ENCODE measurements at places on chromosomes 1 and 21.

GRCh38 chr1:179745131-179745611 lies 2.1 kb downstream of the FAM163A start:
- DNase-seq: no peak

DNA sequence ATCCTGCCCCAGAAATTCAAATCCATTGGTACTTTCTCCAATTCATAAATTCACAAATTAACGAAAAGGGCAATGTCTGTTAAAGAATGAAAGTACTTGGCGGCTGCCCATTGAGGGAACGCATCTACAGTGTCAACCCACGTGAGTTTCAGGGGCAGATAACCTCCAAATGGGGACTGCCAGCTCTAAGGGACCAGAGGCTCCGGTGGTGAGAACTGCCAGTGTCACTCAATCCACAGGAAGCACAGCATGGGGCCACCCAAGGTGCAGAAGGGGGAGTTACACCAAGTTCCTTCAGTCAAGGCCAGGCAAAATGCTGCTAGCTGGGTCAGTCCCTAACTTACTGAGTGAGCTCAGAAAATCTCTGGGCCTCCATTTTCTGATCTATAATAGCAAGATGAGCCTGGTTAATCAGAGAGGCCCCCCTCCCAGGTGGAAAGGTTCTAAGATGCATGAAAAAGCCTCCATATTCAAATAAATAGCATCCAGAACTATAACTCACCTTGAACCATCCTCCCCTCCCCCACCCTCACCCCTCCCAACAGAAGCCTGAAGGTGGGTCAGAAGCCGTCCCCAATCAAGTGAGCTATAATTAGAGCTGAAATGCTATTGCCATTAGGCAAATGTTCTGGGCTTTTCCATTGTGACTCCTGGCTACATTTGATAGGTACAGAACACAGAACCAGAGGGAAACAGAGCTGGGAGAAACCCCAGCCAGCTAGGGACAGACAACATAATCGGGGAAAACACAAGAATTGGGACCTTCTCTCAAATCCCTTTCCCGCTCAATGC lies 41.7 kb downstream of the LRP8 start:
- DNase-seq: no peak

DNA sequence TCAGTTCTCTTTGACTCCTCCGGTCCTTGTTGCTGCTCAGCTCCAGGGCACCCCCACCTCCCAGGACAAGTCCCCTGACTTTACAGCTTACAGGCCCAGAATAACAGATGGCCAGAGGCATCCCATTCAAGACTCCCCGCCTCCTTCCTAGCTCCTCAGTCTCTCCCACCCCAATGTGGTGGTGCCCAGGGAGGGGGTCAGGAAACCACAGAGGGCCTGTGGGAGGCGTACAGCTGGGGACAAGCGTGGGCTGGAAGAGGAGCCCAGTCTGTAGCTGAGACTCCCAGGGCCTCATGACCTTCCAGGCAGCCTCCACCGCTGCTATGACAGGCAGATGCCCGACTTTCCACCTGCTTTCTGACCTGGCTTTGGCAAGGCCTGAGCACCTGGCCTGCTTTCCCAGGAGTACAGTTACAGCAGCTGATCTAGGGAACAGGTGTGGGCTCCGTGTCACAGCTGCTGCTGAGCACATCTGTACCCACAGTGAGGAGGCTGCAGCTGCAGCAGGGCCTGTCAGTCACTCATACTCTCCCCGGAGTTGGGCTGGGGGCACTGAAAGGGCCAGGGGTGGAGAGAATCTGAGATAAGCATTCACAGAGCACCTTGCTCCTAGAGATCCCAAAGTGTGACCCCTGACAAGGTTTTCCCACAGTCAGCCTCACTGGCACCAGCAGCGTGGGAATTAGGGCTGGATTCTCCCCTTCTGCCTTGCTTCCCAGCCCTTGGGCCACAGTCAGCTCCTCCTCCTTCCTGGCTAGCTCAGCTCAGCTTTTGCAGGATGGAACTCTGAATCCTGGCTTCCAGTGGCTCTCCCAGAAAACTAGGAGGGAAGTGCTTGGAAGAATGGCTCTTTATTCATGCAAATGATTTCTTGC lies 7.1 kb upstream of the NAV1 start:
- DNase-seq: no peak

- DNase-seq: peak; percentile 49
Measured at GRCh38 chr1:215568299-215568692, 1.2 kb downstream of the KCTD3 start.

DNA sequence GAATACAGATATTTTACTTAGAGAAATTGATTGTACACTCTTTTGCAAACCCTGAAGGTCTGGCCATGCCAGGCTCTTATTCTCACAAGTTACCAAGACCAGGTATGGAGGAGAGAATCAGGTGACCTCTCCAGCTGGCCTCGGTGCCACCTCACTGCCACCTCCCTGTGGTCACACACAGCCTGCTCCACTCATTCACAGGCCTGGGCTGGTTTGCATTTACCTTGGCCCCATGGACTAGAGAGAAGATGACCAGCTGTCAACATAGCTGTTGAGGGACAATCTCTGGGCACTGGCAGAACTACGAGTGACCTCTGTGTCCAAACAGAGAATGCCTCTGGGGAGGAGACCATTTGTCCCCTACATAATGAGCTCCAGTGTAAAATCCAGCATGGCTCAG lies 291.2 kb upstream of the RUNX1 start:
- no peak for DNase-seq

- no peak for DNase-seq
Measured at GRCh38 chr1:83762039-83762365, 236.9 kb downstream of the TTLL7 start.

DNA sequence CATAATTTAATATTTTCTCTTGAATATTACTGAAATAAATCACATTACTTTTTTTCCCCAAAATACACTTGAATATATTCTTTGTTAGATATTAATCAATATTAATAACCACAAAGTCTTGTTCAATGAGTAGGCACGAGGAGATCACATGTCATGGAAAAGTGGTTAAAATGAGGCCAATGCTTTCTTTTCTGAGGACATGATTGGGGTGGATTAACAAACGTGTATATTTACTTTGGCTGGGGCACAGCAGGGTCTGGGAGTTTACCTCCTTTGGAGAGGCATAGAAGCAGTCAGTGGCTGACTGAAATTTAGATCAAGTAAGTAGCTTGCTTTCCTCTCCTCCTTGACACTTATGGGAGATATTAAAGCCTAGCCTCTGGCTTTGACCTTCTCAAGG lies 664.3 kb upstream of the B3GALT2 start:
- DNase-seq: no peak

- DNase-seq: peak; percentile 26
Measured at GRCh38 chr1:160125746-160126145, 10.2 kb downstream of the ATP1A2 start.

DNA sequence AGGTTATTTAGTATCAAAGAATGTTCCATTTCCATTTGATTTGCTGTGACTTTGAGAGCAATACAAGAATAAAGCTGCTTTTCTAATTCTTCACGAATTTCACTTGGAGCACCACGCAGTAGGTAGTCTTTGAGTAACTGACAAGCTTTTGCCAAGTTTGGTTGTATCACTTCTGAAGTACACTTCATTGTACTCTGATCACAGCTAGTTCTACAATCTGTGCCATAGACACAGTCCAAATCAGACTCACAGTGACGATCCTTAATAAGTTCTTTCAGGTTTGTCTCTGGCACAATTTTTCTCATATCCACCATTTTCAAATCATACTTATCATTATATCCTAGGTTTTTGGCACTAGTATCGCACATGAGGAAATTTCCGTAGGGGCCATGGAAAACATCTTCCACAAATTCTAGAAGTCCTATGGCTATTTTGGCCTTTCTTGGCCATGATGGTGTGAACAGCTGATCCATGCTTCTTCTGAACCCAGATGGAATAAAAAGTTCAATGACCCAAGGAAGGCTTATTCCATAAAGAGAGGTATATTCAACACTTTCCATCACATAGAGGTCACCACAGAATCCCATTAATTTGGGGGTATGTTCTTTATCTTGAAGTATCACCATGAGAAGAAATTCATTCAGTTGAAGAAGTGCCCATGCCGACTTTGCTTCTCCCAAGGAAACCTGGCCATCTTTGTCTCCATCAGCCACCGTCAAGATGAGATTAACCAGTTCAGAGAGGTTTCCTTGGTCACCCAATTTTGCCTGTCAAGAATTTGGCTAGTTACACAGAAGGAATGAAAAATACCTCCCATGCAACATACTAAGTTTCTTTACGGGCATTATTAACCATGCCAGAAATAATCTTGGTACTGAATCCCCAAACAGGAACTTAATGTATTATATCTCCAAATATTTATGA lies 11.9 kb downstream of the RPL5 start:
- DNase-seq: no peak

- DNase-seq: no peak
Measured at GRCh38 chr1:10900251-10900651, 103.8 kb upstream of the CASZ1 start.

- DNase-seq: no peak
Measured at GRCh38 chr1:9375912-9376311, 83.2 kb downstream of the SPSB1 start.

DNA sequence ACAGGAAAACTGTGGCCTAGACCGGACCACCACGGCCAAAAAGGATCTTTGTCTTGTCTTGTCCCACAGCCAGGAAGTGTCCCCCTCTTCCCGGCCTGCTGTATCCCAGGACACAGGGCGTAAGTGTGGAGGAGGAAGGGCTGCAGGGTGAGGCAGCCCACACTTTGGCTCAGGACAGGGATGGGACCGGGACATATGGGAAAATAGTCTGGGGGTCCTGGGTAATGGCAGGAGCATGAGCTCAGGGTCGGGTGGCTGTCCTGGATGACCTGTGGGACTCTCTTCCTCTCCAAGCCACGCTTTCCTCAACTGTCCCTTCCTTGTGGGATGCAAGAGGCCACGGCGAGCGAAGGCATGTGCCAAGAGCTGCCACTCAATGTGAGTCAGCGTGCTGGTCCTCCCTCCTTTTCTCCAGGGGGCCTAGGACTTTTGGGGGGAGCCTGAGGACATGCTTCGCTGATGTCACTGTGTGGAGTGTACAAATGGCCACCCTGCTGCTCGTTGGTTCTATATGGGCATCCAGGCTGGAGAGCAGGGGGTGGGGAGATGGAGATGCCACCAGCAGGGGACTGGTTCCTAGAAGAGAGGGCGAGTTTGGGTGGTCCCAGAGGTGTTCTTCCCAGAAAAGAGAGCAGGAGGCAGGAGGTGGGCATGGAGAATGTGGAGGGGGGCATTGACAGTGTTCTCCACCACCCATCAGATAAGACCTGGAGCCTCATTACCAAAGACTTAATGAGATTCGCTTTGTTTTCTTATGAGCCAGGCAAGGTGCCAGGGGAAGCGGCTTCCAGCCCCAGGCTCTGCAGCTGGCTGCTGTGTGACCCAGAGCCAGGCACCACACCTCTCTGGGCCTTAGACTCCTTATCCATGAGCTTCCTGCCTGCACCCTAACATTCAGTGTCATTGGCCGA lies 11.5 kb upstream of the PADI1 start:
- DNase-seq: no peak

DNA sequence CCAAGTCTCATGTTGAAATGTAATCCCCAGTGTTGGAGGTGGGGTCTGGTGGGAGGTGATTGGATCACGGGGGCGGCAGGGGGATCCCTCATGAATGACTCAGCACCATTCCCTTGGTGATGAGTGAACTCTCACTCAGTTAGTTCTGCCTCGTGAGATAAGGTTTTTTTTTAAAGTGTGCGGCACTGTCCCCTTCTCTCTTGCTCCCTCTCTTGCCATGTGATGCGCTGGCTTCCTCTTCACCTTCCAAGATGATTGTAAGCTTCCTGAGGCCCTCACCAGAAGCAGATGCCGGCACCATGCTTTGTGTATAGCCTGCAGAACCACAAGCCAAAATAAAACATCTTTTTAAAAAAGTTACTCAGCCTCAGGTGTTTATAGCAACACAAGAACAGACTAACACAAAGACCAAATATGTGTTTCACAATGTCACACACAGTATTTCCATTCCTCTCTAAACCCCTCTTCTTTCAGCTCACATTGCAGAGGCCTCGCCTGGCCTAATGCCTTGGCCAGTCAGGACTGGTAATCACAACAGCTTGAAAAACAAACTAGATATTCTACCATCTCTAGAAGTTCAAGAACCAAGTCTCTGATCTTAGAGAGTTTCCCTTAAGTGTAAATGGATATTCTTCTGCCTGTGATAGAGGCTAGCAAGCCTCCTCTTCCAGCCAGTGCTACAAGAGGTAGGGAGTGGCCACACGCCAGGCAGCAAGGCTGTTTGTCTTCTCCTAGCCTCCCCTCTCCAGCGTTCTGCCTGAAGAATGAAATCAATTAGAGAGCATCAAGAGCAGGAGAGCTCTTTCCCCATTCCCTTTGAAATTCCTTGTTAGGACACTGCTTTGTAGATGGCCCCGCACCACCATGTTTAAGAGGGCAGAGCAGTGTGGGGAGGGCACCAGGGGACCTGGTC lies 19.6 kb upstream of the RAP1A start:
- no peak for DNase-seq

DNA sequence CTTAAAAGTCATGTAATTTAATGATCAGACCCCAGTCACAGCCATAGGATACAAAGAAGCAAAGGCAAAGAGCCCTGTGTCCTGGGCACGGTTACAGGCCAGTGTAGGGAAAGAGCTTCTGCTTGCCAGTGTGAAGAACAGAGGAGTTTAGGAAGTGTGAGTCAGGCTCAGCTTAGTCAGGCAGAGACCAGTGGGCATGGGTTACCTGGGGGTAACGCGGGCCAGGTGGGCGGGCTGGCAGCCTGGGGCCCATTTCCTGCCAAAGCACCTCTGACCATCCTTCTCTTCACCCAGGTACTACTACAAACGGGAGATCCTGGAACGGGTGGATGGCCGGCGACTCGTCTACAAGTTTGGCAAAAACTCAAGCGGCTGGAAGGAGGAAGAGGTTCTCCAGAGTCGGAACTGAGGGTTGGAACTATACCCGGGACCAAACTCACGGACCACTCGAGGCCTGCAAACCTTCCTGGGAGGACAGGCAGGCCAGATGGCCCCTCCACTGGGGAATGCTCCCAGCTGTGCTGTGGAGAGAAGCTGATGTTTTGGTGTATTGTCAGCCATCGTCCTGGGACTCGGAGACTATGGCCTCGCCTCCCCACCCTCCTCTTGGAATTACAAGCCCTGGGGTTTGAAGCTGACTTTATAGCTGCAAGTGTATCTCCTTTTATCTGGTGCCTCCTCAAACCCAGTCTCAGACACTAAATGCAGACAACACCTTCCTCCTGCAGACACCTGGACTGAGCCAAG lies 4.7 kb downstream of the ELF3 start:
- no peak for DNase-seq

DNA sequence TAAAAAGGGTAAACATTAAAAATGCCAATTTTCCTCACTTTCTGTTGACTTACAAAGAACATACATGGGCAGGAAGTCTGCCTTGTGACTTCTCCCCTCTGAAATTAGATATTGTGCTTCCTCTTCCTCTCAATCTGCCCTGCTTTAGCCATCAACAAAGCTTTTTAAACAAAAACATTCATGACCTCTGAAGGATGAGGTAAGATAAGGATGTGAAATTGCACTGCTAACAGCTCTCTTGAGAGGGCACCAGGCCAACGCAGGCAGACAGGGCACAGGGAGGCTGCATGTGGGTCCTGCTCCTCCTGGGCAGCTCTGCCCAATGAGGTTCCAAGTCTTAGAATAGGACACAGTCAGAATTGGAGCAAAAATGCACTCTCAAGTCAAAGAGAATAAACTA lies 62.1 kb downstream of the DEGS1 start:
- DNase-seq: no peak

Measured in HS-5 (cell line).